A549 treated with RU486 at 1 μM for 4 hours (cell line): ENCODE measurements at places on chromosomes 7 and 10. TPM values are rescaled to one million over a fixed set of nuclear protein-coding genes. Genes with fewer than 3 reads are reported as not detected.

GPER1 gene
- 0.53 to 1.1 TPM (median 0.82 TPM) in 5 replicates for total RNA-seq

HGF gene
- total RNA-seq: not detected in 5 replicates

HOGA1 gene
- 0.83 to 1.7 TPM (median 0.93 TPM) in 5 replicates for total RNA-seq

GPR26 gene
- total RNA-seq: not detected in 5 replicates

TNRC18 gene
- 31.6 to 49.6 TPM (median 41.8 TPM) in 5 replicates for total RNA-seq

MYH16 gene
- total RNA-seq: 0.51 to 0.77 TPM (median 0.66 TPM) in 5 replicates

TCAF2 gene
- 0.29 to 0.36 TPM (median 0.32 TPM) in 5 replicates for total RNA-seq

FBXL13 gene
- 0.19 to 0.42 TPM (median 0.31 TPM) in 4 of 5 replicates, not detected in the other for total RNA-seq

PTPRZ1 gene
- total RNA-seq: not detected in 5 replicates

SGCE gene
- total RNA-seq: 45.7 to 56.8 TPM (median 55.7 TPM) in 5 replicates

SLC29A4 gene
- 8.3 to 15.3 TPM (median 14.5 TPM) in 5 replicates for total RNA-seq

IQUB gene
- total RNA-seq: 0.03 to 0.10 TPM in 2 of 5 replicates, not detected in the others
